Choroid plexus epithelial cell (primary cell): ENCODE measurements at places on chromosomes 13 and 19.

DNA sequence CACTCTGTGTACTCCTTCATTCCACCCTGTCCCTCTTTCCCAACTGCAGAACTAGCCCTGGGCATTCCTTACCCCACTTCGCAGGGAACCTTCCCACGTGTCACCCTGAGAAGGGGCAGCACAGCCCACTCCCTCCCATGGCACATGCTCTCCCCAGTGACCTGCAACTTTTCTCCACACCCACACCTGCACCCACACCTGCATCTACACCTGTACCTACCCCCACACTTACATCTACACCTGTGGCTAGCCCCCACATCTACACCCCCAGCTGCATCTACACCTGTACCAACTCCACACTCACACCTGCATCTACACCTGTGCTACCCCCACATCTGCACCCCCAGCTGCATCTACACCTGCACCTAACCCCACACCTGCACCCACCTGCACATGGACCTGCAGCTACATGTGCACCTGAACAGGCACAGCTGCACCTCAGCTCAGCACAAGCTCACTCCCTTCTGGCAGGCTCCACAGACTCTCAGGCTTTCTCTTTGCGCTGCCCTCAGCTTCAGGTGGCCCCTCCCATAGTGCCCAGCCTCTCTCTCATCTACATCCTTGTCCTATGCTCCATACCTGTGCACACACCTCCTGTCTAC, 234.1 kb downstream of the TUBA3C start:
- DNase-seq, result no peak

DNA sequence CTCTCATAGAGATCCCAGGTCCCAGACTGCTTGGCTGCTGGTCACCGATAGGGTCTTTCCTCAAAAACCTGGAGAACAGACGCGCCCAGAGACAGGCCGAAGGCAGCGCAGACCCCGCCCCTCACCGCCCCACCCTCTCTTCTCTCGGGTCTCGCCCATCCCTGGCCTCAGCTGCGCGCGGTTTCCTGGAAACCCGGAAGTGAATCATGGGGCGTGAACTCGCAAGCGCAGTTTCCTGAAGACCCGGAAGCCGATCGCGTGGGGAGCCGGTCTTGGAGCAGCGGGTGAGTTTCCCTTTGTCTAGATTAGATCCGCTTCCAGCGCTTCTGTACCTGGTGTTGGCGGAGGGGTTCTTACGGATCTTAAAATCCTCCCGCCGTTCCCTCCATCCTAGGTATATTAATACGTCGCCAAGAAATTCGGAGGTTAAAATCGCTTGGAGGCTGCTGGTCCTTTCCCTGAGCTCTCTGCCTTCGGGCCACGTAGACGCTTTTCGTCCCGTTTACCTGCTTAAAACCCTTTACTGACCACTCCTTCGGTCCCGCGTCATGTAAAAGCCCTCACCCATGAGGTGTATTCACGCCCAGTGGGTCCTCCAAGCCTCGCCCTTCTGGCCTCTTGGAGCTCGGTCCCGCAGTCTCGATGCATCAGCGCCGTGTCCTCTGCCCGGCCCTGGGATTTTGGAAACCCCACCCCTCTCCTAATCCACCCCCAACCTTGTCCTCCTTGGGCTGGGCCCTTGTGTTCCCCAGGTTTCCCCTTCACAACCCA, at the start of gene ZNF578:
Gene ZNF578, plus strand, starts transcription at position 230 of the 771 bp plus-strand sequence. CDS start 48,293 bp downstream, outside the sequence.
- peak; percentile 91 for DNase-seq

DNA sequence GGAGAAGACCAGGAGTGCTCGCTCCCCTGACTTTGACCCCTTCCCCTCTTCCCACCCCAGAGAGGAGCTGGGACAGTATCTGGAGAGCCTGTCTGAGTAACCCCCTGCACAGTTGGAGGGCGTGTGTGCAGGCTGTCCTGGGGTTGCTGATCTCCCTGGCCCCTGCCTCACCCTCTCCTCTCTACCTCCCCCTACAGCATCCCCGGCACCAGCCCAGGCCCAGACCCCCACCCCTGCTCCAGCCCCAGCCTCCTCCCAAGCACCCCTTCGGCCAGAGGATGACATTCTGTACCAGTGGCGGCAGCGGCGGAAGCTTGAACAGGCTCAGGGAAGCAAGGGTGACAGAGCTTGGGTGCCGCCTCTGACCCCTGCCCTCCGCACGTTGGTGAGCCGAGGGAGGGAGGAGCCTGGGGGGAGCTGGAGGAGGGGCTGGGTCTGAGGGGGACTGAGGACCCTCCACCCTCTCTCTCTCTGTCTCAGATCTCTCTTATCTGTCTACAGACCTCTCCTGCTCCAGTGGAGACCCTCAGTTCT, 8.7 kb downstream of the PROSER3 start:
- no peak for DNase-seq

- DNase-seq, result no peak
These were observed 5.9 kb upstream of the GRAMD1A start for GRCh38 chr19:34994286-34994642.
